ENCODE measurements at places on chromosomes 12 and 14.

- DNase-seq = no peak
Measured at GRCh38 chr12:68595241-68595640, 15.5 kb upstream of the RAP1B start.

- DNase-seq = no peak
Measured at GRCh38 chr12:47067771-47068431, 11.5 kb upstream of the PCED1B start.

DNA sequence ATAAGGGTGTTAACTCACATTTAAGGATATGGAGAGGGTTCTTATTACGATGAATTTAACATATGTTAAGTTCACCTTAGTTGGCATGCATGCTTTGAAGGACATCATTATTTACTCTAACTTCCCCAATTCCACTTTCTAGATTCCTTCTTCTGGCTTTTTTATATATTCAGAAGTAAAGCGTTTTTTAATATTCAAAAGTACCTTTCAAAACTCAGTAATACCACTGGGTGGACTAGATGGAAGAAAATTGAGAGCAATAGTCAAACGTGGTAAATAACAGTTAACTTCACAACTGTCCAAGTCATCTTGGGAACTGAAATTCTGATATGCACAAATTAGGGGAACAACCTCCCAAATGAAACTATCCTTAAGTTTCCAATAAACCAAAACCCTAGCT lies 9.1 kb downstream of the SINHCAF start:
- DNase-seq = no peak

DNA sequence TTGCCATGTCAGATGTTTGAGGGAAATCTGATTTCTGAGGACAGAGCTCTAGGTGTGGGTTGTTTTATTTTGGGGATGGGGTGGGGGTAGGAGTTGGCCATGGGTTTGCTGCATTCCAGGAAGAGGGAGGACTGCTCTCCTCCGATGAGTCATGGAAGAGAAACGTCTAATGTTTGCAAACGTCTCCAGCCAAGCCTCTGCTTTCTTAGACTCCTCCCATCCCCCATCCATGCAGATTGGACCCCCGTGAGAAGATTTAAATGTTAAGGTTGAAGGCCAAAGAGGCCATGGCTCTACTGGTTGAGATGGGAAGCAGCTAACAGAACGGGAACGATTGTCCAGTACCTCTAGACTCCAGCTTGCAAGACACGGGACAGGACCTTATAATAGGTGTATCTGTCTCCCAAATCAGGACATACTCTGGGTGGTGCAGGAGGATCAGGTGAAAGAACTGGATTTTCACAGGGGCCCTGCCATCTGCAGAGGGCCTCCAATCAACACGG lies 11.4 kb upstream of the ATP2A2 start:
- DNase-seq = no peak

GRCh38 chr14:96161636-96162035 lies 43.0 kb upstream of the BDKRB2 start:
- DNase-seq = no peak

GRCh38 chr14:30462358-30462757 lies 96.6 kb upstream of the G2E3 start:
- no peak for DNase-seq

DNA sequence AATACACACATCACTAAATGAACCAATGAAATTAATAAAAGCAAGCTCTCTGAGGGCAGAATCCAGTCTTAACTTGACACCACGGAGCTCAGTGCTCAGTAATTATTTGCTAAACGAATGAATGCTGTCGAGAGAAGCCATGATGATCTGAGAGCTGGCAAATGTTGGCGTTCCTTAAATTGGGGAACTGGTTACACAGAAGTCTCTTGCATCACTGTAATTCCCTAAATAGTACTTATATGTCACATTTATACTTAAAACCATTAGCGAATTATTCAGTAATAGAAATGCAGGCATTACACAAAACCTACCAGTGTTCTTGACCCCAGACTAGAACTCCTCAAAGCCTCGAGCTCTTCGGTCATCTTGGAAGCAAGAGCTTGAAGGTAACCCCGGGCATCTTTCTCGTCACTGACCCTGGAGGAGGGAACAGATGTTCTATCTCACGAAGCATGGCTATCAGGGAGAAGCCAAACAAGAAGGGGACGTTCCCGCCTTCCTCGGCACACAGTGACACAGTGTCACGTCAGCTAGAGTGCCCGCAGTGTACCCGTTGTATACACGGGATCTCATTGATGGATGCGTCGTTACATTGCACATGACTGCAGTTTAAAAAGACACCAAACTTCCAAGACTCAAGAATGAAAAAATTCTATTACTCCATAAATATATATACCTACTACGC lies 43.6 kb downstream of the AMN start:
- no peak for DNase-seq
